Activated CD4-positive, CD25-positive, alpha-beta regulatory T cell treated with anti-CD3 and anti-CD28 coated beads, Interleukin-2, amount 50 U/mL, for 16 hours (primary cell): ENCODE measurements at places on chromosomes 1 and 21.

DNA sequence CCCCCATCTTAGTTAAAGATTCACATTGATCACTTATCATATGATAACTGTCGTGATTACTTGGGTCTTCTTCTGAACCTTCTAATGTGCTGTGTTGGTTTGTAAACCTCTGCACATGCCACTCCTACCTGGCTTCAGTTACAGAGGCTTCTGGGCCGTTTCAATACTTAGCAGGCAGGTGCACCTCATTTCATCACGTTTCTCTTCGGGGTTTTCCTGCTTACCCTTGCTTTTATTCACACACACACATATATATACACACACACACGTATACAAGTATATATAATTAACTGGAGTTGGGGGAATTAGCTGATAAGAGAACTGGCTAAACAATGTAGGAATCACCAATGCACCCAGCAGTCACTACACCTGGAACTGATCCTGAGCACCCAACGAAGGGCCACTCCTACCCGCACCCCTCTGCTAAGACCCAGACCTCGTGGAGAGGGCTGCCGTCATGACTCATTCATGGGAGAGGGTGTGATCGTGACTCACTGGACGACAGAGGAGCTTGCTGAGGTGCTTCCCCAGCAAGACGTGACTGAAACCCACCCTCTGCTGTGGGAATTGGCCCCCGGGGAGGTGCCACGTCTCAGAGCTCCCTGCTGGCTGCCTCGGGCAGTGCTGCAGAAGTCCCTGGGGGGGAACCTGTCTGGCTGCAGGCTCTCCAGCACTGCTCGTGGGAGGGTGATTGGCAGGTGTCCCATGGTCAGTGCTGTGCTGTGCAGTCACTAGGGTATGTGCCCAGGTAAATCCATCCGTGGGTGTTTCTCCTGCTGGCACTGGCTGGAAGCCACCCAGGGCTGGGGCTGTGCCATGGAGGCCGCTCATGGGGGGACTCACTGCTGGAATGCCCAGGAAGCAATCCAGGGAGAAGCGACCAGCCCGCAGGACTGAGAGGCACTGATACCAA, 166.6 kb downstream of the DYRK1A start:
- no peak for DNase-seq

DNA sequence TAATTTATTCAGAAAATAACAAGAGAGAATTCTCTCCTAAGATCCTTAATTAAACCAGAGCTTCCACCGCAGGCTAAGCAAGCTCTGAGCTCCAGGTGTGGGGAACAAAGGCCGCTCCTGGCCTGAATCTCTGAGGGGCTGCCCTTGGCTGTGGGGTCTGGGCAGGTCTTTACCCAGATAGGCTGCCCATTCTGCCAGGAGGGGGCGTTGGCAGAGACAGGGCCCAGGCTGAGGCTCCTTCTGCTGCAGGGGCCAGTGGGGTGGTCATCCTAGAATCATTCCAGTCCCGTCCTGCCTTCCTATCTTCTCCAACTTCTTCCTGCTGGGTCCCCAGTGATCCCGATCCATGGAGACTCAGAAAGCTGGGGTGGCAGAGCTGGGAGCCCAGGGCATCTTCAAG, 82.9 kb upstream of the POU3F1 start:
- DNase-seq: no peak

GRCh38 chr1:175443332-175443731, 250.8 kb upstream of the KIAA0040 start:
- DNase-seq: no peak

GRCh38 chr1:79255421-79255820, 248.9 kb upstream of the ADGRL4 start:
- DNase-seq: no peak

- no peak for DNase-seq
Measured at GRCh38 chr1:40711465-40712404, 20.2 kb downstream of the NFYC start.

GRCh38 chr1:39145331-39145965, 59.0 kb upstream of the MACF1 start:
- DNase-seq: no peak
